Omental fat pad (tissue), 4 donors: ENCODE measurements at places on chromosomes 7 and 10. TPM values are rescaled to one million over a fixed set of nuclear protein-coding genes. Genes with fewer than 3 reads are reported as not detected.

DNA sequence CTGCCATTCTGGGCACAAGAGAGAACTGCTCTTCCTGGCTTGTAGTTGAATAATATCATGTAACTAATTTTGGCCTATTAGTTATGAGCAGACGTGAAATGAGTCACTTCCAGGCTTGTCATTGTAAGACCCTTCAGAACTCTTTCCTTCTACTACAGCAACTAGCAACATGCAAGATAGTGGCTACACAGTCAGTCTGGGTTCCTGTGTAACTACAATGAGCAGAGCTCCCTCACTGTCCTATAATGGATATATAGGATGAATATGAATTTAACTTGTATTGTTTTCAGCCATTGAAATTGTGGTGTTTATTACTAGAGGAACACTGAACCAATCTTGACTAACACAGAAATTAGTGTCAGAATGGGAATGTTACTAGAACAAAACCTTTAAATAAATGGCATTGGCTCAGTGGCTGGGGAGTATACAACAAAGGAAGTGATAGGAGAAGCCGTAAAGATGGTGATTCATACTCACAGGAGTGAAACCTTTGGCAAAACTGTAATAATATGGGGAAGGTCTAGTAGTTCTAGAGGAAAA is 2.9 kb upstream of the MTPN start:
- no peak for DNase-seq

DNA sequence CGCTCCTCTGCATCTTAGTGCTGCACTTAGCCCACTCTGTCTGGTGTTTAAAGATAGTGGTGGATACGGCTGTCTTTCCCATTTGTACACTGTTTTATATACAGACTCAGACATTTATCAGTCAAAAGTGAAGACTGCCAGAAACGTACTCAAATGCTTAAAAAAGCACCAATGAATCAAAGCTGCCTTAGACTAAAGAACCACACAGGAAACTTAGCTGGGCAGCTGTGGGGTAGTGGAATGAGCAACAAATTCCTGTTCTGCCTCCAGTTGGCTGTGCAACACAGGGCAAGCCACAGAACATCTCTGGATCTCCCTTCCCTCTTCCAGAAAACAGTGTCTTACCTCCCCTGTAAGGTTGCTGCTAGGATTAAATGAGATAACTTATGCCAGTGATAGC is 76.0 kb downstream of the ATXN7L1 start:
- no peak for DNase-seq

DNA sequence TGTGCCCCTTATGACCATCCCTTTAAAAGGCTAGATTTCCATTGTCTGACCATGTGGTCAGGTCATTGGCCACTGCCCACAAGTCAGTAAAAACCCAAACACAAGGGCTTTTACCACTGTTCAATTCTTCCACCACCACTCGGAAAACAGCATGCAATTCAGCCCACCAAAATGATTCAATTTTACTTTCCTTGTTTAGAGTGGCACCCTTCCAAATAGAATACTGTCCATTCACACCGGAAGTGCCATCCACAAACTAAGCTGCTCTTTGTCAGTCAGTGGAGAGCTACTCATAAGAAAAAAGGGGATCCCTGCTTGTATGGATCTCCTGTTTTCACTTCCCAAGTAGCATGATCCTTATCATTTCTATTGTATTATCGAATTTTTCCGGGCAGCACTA is 350.7 kb upstream of the MBL2 start:
- DNase-seq: no peak

- no peak for DNase-seq
Observed at GRCh38 chr7:131616487-131617200, 60.2 kb upstream of the PODXL start.

DNA sequence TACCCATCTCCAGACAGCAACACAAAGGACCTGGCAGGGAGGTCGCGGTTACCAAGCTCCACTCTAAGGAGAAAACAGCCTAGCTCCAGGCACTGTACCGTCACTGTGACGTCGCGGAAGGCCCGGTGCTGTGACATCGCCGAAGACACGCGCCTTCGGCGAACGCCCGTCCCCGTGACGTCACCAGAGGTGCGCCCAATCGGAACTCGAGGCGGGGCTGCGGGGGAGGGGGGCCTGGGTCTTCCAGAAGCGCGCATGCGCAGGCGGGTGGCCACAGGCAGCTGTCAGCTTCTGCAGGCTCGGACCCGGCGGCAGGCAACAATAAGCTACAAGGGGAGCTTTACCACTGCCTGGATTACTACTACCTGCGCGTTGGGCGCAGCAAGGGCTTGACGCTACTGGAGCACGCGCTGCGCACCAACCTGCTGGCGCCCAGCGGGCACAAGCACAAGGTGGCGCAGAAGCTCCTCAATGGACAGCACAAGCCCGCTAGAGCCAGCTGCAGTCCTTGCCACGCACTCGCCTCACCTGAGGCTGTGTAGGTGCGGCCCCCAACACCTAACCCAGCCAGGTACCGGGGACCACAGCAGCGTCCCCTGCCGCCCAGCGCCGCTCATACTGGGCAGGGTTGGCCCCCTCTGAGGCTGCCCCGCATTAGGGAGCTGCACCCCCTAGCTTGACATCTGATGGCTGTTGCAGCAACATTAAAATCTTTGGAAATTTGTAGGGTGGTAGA is 208.4 kb downstream of the TPST1 start:
- peak; percentile 73 for DNase-seq

DNA sequence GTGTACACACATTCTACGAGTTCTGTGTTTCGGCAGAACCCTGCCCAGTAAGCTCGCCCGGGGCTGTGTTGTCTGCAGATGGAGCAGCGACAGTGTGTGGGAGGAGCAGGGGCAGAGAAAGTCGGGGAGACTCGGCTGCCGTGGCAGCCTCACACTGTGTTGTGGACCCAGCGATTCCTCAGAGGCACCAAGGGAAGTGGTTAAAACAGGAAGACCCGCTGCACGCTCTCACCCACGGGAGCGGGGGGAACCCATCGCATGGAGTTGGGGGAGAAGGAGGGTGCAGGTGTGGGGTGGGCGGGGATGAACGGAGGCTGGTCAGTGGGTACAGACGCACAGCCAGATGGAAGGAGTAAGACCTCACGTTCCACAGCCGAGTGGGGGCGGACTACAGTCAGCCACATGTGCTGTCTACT is 250.2 kb downstream of the ELFN1 start:
- DNase-seq: no peak

DNA sequence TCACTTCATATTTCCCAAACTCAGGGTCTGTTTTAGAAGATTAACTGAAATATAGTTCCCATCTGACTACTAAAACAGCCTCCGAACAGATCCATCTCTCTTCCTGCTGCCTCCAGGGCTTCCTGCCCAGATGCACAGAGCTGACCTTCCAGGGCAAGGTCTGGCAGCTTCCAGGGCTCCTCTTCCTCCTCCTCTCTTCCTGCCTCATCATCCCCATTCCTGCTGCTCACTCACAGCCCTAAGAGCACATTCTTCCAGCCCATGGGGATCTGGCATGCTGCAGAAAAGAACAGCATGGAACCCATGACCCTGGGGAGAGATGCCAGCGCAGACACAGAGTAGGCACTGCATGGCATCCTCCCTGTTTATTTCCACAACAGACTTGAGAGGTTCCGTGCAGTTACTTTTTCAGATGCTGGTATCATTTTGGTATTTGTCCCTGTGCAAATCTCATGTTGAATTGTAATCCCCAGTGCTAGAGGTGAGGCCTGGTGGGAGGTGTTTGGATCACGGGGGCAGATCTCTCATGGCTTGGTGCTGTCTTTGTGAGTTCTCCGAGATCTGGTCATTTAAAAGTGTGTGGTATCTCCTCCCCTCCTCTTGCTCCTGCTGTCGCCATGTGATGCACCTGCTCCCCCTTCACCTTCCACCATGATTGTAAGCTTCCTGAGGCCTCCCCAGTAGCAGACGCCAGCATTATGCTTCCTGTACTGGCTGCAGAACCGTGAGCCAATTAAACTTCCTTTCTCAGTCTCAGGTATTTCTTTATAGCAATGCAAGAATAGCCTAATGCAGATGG is 4.4 kb downstream of the PKD1L1 start:
- DNase-seq: no peak

DNA sequence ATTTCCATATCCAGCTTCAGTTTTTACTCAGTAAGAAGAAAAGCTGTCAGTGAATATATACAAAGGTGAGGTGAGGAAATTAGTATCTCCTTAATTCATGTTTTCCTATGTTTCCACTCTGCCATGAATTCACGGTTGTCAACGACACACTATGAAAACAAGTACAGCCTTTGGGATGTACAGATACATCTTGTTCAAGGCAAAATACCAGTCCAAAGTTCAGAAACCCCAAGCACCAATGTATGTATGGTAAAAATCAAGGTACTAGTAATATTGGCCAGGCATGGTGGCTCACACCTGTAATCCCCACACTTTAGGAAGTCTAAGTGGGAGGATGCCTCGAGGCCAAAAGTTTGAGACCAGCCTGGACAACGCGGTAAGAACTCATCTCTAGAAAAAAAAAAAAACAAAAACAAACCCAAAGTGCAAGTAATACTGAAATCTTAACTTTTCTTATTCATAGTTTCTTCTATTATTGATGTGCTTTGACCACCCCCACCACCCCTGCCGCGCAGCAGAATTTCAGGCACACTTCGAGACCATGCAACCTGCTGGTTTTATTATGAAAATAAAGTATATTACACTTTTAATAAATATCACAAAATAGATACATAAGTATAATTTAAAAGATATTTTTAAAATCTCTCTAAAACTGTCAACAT is 3.5 kb downstream of the ESYT2 start:
- no peak for DNase-seq

- no peak for DNase-seq
Observed at GRCh38 chr7:133364959-133365690, 112.2 kb downstream of the EXOC4 start.

- no peak for DNase-seq
Observed at GRCh38 chr10:78892338-78893176, 176.2 kb upstream of the ZMIZ1 start.

- no peak for DNase-seq
Observed at GRCh38 chr10:121459279-121459621, 139.0 kb downstream of the FGFR2 start.

DNA sequence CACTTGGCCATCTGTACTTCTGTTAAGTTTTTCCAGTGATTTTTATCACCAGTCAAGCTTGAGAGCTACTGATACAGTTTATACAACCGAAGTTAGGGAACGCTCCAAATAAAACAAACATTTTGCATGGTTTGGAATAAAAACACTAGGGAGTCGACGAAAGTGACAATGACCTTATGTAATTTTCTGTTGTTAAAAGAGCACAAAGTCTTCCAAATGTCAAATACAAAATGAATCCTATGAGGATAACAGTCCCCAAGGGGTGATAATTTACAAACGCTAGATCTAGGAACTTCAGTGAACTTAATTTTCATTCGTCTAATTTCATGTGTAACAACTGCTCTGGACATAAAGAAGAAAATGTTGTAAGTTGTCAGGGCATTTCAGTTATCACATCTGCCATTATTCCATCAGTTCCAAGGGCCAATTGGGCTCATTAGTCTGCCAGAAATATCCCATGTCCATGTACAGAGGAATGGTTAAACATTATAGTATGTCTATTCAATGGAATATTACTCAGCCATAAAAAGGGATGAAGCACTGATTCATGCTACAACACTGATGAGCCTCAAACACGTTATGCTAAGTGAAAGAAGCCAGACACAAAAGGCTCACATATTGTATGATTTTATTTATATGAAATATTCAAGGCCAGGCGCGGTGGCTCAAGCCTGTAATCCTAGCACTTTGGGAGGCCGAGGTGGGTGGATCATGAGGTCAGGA is 38.0 kb upstream of the CYTH3 start:
- no peak for DNase-seq

DNA sequence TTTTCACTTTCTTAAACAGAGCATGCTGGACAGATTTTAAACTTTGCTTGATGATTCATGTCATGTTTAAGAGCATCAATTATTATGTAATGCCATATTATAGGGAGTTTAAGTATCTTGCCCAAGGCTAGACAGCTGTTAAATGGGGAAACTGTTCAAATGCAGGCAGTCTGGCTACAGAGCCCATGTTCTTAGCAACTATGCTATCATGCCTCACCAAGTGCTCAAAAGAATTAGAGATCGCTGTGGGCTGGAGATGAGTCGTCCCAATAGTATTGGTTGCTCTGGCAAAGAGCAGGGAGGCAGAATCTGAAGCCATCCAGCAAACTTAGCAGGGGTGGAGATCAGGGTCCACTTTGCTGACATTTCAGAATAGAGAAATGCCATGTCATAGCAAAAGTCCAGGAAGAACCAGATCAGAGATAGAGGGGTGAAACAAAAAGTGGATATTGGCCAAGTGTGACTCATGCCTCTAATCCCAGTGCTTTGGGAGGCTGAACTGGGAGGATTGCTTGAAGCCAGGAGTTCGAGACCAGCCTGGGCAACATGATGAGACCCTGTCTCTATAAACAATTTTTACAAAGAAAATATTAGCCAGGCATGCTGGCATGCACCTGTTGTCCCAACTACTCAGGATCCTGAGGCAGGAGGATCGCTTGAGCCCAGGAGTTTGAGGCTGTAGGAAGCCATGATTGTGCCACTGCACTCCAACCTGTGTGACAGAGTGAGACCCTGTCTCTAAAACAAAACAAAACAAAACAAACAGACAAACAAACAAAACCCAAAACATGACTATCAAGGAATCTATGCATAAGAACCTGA is 57.8 kb downstream of the BAMBI start:
- no peak for DNase-seq

Gene TWIST1
- total RNA-seq: 14.8 TPM

Gene ACSM6
- not detected for total RNA-seq

Gene STAMBPL1
- total RNA-seq: 25.1 TPM

Gene GIMAP1
- total RNA-seq: 10.5 TPM
